Naive B cell (primary cell): ENCODE measurements at places on chromosomes 3 and 15. TPM values are rescaled to one million over a fixed set of nuclear protein-coding genes. Genes with fewer than 3 reads are reported as not detected.

- no peak for DNase-seq
- no peaks in the 10 kb centered on the region for H3K36me3 ChIP-seq
- H3K4me3 ChIP-seq = no peak overlapping the region
- peaks cover 29% of the 10 kb centered on the region for H3K27me3 ChIP-seq
Measured at GRCh38 chr15:51403072-51403878, 61.8 kb downstream of the GLDN start.

DNA sequence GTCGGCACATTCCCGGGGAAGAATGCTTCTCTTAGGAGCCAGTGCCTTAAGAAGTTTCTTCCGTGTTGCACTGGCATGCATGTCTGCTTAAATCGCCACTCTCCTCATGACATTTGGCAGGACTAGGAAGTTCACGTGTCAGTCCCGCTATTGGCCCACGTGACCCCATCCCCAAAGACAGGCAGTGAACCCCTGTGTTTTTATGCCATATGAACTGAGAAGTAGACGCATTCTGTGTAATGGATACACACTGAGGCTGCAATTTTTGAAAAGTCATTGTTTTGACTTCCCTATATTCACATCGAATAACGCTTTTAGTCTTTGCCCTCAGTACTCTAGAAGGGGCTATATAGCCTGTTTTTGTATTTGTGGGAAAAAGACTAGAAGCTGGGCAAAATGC, 125.6 kb upstream of the TBL1XR1 start:
- no peaks in the 10 kb centered on the region for H3K36me3 ChIP-seq
- peaks cover 46% of the 10 kb centered on the region for H3K4me1 ChIP-seq
- no peak overlapping the region for H3K27ac ChIP-seq
- H3K27me3 ChIP-seq = no peaks in the 10 kb centered on the region
- DNase-seq = no peak
- no peak overlapping the region for H3K4me3 ChIP-seq

DNA sequence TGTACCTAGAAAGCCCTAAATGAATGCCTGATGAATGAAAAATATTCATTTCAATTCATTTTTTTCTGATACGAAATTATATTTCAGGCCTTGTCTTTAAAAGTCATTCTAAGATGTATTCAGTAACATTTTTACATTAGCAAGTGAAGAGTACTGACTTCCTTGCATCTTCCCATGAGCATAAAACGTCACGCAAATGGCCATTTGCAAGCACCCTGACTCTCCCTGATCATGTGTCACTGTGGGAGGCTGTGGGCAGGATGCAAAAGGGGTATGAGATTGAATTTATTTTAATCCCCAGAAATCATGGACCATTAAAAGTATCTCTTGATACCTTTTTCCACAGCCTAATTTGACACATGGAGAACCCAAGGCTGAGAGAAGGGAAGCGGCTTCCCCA, 105.0 kb downstream of the BDH1 start:
- no peak for DNase-seq
- no peak overlapping the region for H3K4me3 ChIP-seq
- H3K4me1 ChIP-seq = peaks cover 8% of the 10 kb centered on the region
- no peak overlapping the region for H3K27ac ChIP-seq
- no peaks in the 10 kb centered on the region for H3K36me3 ChIP-seq

GRCh38 chr3:196886144-196886543, 18.4 kb downstream of the SENP5 start:
- H3K36me3 ChIP-seq = no peaks in the 10 kb centered on the region
- H3K27ac ChIP-seq = no peak overlapping the region
- peaks cover 17% of the 10 kb centered on the region for H3K4me1 ChIP-seq
- no peak overlapping the region for H3K4me3 ChIP-seq

GRCh38 chr3:12175137-12175593, 16.5 kb upstream of the TIMP4 start:
- H3K4me3 ChIP-seq = no peak overlapping the region
- DNase-seq = no peak
- H3K27me3 ChIP-seq = peaks cover 7% of the 10 kb centered on the region
- no peak overlapping the region for H3K27ac ChIP-seq

- no peaks in the 10 kb centered on the region for H3K36me3 ChIP-seq
- no peak overlapping the region for H3K4me3 ChIP-seq
Measured at GRCh38 chr15:27167738-27168137, 196.8 kb downstream of the GABRG3 start.

GRCh38 chr3:59254433-59254832, 204.6 kb upstream of the CFAP20DC start:
- DNase-seq = no peak
- H3K4me3 ChIP-seq = no peak overlapping the region
- no peaks in the 10 kb centered on the region for H3K27me3 ChIP-seq
- H3K27ac ChIP-seq = no peak overlapping the region
- H3K4me1 ChIP-seq = no peaks in the 10 kb centered on the region
- H3K36me3 ChIP-seq = no peaks in the 10 kb centered on the region

DNA sequence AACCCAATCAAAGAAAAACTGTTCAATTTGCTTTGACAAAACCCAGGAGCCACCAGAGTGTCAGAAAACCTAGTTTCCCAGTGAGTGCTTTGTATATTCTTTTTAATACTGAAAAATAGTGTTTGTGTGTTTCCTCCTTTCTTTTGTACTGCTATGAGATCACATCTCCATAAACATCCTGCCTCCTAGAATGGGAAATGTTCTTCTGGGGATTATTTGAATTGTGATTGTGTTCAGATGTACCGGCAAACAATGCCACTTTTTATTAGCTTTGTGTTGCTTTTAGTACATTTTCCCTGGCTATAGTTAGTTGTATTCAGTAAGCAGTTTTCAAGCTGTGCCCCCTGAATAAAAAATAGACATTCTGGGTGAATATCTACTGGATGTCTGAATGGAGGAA, 148.0 kb upstream of the NR2E3 start:
- H3K27ac ChIP-seq = no peak overlapping the region
- no peaks in the 10 kb centered on the region for H3K4me1 ChIP-seq
- no peaks in the 10 kb centered on the region for H3K36me3 ChIP-seq
- no peak for DNase-seq

- H3K27me3 ChIP-seq = peaks cover 77% of the 10 kb centered on the region
- DNase-seq = no peak
- no peak overlapping the region for H3K27ac ChIP-seq
- H3K4me3 ChIP-seq = peak overlapping the region; percentile 80
- peaks cover 16% of the 10 kb centered on the region for H3K4me1 ChIP-seq
Measured at GRCh38 chr15:65377105-65377975, 462 bp downstream of the IGDCC3 start.

DNA sequence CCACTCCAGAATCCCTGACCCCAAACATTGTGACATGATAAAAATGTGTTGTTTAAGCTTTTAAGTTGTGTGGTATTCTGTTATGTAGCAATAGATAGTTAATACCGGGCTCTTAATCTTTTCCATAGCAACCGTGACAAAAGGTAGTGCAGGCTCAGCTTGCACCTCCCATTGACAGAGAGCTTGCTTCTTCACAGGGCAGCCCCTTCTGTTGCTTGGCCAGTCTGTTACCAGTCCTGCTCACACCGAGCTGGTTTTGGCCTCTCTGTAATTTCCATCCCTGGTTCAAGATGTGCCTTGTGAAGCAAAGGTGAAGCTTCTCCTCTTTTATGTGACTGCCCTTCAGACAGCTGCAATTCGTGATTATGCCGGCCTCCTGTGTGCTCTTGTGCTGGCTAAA, 86.9 kb downstream of the CRYGS start:
- no peaks in the 10 kb centered on the region for H3K4me1 ChIP-seq
- H3K36me3 ChIP-seq = no peaks in the 10 kb centered on the region
- no peak overlapping the region for H3K27ac ChIP-seq
- DNase-seq = no peak
- H3K4me3 ChIP-seq = no peak overlapping the region

DNA sequence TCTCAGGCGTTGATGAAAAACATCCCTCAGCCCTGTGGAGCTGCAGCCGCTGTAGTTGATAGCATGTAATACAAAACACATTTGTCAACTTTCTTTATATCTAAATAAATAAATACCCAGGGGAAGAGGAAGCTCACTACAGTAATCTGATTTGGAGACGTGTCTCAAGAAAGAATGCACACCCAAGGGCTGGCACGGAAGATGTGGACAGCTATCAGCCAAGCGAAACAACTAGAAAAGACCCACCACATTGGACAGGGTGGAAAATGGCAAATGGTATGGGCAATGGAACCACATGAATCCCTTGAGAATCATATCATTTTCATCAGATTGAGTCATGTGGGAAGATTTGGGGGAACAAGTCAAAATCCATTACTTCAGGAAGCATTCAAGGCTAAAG, 43.1 kb upstream of the ALDH1A3 start:
- H3K4me1 ChIP-seq = no peaks in the 10 kb centered on the region
- H3K27me3 ChIP-seq = peaks cover 5% of the 10 kb centered on the region
- no peak overlapping the region for H3K4me3 ChIP-seq
- H3K27ac ChIP-seq = no peak overlapping the region

The AGBL1 gene
- not detected for polyA plus RNA-seq

The SHC4 gene
- not detected for polyA plus RNA-seq

The SCAPER gene
- polyA plus RNA-seq = 19.0 TPM

The KCNAB1 gene
- 0.05 TPM for polyA plus RNA-seq

The PP2D1 gene
- polyA plus RNA-seq = 1.1 TPM

The ATP1B3 gene
- polyA plus RNA-seq = 86.4 TPM

The TRIM42 gene
- not detected for polyA plus RNA-seq

The UNC13C gene
- not detected for polyA plus RNA-seq

The UCN2 gene
- polyA plus RNA-seq = not detected

The TGM5 gene
- not detected for polyA plus RNA-seq
